ENCODE measurements at places on chromosomes 6 and 20.

- DNase-seq = no peak
Observed at GRCh38 chr20:9052136-9052535, 16.8 kb upstream of the PLCB4 start.

GRCh38 chr20:51338692-51339440 lies 203.7 kb downstream of the NFATC2 start:
- no peak for DNase-seq

- no peak for DNase-seq
Observed at GRCh38 chr20:16292226-16292880, 280.9 kb downstream of the KIF16B start.

DNA sequence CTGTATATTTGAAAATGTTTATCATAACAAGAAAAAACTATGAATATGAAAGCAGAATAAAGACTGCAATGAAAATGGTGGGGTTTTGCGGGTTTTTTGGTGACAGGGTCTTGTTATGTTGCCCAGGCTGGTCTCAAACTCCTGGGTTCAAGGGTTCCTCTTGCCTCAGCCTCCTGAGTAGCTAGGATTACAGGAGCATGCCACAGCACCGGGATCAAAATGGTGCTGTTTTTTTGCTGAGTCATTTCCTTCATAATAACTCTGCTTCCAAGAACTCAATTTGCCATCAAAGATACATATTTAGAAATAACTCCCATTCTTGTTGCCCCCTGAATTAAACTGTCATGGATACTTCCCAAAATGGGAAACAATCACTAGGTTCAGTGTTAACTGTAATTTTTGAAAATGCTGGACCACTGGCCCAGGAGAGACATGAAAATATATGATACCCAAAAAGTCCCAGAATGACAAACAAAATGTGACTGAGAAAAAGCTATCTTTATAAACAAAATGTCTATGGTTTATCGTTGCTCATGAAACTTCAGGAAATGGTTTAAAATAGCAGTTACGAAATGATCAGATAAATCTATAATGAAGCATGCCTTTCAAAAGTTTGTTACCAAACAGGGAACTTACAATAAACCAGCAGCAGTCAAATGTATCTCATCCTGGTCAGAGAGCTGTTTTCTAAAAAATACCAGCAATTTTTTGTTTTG lies 32.2 kb downstream of the ILRUN start:
- peak; percentile 20 for DNase-seq
